Spleen (tissue), 13 donors: ENCODE measurements at places on chromosomes 6 and 20. TPM values are rescaled to one million over a fixed set of nuclear protein-coding genes. Genes with fewer than 3 reads are reported as not detected.

The EDN1 gene
- total RNA-seq, result 5.5 TPM

The C20orf204 gene
- 3.4 TPM for total RNA-seq

DNA sequence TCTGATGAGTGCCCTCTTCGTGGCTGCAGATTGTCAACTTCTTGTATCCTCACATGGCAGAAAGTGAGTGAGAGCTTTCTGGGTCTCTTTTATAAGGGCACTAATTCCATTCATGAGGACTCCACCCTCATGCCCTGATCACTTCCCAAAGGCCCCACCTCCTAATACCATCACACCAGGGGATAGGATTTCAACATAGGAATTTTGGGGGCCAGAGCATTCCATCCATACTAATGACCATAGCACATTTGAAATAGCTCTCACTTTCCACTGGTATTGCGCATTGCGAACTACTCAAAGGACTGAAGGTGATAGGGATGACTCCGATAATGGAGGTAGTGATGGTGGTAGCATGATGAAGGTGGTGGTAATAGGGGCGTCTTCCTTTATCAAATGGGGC lies 324.3 kb downstream of the PRL start:
- no peak for DNase-seq

- no peak for DNase-seq
Measured at GRCh38 chr20:9508240-9508661, 6.1 kb upstream of the LAMP5 start.

DNA sequence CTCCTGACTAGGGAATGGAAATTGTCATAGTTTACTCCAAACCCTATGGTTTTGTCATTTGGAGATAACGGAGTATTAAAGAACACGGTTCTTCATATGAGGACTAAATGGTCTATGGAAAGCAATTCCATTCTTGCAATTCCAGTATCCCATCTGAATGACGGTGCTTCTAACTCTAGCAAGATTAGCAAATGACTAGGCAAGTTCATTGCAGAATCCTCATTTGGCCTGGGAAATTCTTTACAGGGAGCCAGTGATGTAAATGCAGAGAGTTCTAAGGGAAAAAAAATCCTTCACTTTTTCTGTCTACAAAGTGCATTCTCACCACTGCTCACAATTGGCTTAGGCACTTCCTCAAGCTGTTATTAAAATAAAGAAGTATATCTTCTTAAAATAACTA lies 111.5 kb downstream of the MOXD1 start:
- no peak for DNase-seq

DNA sequence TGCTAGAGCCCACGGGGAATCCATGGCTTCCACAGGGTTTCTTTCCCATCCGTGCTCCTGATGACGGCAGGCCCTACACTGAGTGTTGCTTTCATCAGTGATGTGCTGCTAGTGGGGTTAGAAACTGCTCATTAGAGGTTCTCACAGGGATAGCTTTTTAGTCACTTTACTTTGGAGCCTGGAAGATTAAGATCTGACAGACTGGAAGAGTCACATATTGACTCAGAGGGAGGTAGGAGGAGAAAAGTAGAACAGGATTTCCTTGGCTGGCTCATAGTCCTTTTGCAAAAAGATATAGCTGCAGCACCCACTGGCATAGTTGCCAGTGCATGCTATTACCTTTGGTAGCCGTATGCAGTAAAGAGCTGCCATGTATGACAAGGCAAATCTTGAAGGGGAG lies 890.3 kb downstream of the C6orf118 start:
- no peak for DNase-seq

DNA sequence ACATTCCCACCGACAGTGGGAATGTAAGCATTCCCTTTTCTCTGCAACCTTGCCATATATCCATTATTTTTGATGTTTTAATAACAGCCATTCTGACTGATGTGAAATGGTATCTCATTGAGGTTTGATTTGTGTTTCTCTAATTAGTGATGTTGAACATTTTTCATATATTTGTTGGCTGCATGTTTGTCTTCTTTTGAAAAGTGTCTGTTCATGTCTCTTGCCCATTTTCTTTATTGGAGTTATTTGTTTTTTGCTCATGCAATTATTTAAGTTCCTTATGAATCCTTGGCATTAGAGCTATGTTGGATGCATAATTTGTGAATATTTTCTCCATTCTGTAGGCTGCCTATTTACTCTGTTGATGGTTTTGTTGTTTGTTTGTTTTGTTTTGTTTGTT lies 18.0 kb upstream of the ABT1 start:
- no peak for DNase-seq
